ENCODE measurements at places on chromosomes 4 and X.
A peak's percentile ranks its signal among the peaks of the same experiment; 100 is the strongest.

DNA sequence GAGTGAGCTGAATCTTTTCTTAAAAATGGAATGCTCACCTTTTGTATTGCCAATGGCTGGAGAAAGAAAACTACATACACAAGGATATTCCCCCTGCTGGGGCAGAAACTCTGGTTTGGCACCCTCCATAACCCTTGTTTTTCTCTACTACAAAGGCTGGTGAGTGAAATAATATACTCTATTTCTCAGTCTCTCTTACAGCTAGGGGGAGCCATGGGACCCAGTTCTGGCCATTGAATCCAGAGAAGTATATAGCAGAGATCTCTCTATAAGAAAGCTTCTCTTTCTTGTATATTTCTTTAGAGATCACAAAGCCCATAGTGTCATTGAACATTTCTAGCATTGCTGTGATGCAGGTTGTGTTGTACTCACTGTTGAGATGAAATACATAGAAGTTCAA, 49.8 kb downstream of the SMPX start:
- no peak for DNase-seq

DNA sequence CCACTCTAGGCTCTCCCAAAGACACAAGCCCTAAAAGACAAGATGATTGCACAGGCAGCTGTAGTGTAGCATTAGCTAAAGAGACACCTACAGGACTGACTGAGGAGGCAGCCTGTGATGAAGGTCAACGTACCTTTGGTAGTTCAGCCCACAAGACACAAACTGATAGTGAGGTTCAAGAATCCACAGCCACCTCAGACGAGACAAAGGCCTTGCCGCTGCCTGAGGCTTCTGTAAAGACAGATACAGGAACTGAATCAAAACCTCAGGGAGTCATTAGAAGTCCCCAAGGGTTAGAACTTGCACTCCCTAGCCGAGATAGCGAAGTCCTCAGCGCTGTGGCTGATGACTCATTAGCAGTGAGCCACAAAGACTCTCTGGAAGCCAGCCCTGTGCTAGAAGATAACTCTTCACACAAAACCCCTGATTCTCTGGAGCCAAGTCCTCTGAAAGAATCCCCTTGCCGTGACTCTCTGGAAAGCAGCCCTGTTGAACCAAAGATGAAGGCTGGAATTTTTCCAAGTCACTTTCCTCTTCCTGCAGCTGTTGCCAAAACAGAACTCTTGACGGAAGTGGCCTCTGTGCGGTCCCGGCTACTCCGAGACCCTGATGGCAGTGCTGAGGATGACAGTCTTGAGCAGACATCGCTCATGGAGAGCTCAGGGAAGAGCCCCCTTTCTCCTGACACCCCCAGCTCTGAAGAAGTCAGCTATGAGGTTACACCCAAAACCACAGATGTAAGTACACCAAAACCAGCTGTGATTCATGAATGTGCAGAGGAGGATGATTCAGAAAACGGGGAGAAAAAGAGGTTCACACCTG, 306.3 kb downstream of the ANK2 start:
- DNase-seq: peak; percentile 10

DNA sequence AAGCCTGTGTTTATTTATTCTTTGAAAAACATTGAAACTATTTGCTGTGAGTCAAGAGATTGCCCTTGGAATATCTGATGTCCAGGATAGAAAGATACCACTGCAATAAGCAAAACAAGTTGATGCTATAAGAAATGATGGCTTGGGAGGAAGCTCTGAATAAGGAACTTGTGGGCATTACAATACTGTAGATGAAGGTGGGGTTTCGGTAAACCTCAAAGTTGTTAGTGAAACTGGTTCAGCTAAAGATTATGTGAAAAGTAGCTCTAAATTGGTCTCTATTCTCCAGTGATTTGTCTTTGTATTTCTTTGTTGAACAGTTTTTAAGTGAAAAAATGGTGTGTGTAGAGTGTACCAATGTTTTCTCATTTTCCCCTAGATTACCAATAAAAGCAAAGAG, 128.7 kb downstream of the AKAP4 start:
- DNase-seq: no peak

DNA sequence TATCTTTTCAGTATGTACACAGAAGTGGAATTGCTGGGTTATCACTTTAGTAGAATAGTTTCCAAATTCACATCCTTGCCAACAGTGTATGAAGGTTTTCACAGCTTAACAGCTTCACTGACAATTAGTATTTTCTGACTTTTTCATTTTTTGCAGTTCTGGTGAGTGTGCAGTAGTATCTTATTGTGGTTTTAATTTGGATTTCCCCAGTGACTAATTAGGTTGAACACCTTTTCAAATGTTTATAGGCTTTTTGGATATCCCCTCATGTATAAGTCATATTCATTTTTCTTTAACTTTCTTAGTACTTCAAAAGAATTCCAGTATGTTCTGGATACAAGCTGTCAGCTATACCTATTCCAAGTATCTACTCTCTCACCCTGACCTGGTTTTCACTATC, 37.1 kb downstream of the BRCC3 start:
- DNase-seq: no peak

DNA sequence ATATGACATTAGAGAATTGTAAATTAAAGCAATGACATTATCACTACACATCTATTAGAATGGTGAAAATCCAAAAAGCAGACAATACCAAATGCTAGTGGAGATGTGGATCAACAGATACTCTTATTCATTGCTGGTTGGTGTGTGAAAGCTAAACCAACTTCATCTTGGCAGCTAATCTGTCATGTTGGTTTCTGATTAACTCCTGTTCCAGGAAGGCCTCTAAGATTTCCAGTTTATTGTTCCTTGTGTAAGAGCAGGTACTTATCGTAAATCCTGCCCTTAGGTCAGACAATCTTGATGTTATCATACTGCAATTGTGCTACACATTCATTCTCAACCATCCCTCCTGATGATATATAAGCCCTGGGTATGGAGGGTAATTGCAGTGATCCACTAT, 809.0 kb upstream of the DIAPH2 start:
- no peak for DNase-seq

GRCh38 chr4:185019456-185020292, 1.4 kb downstream of the HELT start:
- DNase-seq: no peak

DNA sequence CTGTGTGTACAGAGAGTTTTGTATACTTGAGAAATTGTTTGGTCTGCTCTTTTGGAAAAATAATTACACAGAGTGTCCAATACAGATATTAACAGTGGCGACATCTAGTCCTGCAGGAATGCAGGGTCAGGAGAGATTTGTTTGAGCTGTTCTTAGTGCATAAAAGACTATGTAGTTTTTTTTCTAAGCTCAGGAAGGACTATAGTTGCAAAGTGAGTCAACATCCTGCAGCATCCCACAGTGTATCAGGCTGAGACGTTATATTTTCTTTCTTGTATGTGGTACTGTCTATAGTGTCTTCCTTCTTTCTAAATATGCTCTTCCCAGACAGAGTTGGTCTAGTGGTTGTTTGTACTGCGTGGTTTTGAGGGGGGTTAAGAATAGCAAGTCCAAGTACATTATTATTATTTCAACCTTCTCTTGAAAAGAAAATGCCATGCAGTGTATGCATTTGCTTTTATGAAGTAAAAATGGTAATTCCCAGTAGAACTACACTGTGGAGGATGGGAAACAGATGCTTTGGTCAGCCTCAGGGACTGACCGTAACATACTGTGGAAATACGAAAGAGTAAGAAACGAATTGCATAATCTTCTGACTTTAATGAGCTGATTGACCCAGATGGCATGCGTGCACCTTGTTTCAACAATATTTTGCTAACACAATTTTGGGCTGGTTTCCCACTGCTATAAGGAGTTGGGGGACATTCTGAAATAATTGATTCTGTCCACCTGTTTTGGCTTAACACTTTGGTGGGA, 67.4 kb downstream of the DMP1 start:
- no peak for DNase-seq

- DNase-seq: no peak
Measured at GRCh38 chr4:88277711-88278225, 6.6 kb downstream of the PPM1K start.

DNA sequence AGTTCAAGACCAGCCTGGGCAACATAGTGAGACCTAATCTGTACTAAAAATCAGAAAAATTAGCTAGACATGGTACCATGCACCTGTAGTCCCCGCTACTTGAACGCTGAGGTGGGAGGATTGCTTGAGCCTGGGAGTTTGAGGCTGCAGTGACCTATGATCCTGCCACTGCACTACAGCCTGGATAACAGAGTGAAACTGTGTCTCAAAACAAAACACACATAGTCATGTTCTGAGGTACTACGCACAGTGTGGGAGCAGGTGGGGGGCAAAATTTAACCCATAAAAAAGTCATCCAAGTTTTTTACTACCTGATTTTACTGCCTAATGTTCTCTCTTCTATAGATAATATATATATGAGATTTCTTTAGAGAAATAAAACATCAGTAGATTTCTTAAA, 28.4 kb downstream of the HSPA4L start:
- no peak for DNase-seq

DNA sequence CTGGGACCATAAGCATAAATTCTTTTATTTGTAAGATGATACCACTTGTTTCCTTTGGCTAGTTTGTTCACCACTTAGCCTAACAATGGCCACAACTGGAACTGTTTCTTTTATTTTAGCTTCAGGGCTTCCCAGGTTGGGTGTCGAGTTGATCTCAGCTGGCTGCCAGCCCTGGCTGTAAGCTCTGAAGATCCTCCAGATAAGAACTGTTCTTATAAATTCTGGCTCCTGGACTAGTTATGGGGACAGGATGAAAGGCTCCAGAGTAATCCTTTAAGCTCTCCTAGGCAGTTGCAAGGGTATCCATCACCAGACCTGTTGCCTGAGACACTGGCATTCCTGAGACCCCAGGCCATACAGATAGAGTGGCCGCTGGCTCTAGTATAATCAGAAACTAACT, 129.4 kb upstream of the ACSL4 start:
- DNase-seq: no peak

GRCh38 chrX:10047631-10048030, 80.5 kb downstream of the CLDN34 start:
- DNase-seq: no peak

DNA sequence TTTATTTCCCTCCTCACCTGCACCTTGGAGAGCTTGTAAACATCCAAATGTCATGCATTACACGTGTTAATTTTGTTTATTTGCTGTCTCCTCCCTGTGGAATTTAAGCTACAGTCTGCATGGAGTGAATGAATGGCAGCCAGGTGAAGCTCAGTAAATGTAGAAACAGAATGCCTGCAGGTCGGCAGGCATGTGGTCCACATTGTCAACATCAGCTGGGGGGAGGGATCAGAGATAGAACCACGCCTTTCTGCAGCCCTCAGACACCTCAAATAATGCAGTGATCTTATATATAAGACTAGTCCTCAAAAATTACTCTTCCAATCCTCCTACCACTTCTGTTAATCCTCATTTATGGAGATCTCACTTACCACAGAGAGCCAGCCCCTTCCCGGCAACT, 131.2 kb upstream of the KIT start:
- DNase-seq: no peak

- no peak for DNase-seq
Measured at GRCh38 chrX:41382714-41383645, 49.0 kb downstream of the DDX3X start.

- no peak for DNase-seq
Measured at GRCh38 chrX:132409780-132410556, 78.9 kb downstream of the MBNL3 start.

- DNase-seq: no peak
Measured at GRCh38 chrX:120021927-120022326, 55.6 kb downstream of the RHOXF2B start.

DNA sequence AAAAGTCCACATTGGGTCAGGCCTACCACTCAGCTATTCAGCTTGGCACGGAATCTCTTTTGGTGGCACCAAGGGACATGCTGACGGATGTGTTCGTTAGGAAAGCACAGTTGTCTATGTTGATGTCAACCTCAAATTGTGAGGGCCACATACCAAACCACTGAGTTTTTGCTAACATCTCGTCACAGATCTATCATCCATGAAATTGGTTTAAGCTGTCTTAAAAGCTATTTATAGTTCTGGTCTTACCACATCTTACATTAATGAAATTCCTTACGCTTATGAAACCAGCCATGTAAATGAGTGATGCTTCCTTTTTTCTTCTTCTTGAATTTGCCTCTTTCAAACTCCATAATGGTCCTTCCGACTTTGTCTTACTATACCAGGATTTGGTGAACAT, 101.5 kb downstream of the MGST2 start:
- no peak for DNase-seq

- DNase-seq: no peak
Measured at GRCh38 chrX:152528193-152528592, 77.1 kb upstream of the GABRA3 start.

DNA sequence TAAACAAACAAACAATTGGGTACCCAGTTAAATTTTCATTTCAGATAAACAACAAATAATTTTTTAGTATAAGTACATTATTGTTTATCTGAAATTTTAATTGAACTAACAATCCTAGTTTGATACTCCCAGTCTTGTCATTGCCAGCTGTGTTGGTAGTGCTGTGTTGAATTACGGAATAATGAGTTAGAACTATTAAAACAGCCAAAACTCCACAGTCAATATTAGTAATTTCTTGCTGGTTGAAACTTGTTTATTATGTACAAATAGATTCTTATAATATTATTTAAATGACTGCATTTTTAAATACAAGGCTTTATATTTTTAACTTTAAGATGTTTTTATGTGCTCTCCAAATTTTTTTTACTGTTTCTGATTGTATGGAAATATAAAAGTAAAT, 2.9 kb downstream of the CXCL8 start:
- no peak for DNase-seq

- DNase-seq: no peak
Measured at GRCh38 chr4:167129146-167129545, 105.1 kb downstream of the SPOCK3 start.

DNA sequence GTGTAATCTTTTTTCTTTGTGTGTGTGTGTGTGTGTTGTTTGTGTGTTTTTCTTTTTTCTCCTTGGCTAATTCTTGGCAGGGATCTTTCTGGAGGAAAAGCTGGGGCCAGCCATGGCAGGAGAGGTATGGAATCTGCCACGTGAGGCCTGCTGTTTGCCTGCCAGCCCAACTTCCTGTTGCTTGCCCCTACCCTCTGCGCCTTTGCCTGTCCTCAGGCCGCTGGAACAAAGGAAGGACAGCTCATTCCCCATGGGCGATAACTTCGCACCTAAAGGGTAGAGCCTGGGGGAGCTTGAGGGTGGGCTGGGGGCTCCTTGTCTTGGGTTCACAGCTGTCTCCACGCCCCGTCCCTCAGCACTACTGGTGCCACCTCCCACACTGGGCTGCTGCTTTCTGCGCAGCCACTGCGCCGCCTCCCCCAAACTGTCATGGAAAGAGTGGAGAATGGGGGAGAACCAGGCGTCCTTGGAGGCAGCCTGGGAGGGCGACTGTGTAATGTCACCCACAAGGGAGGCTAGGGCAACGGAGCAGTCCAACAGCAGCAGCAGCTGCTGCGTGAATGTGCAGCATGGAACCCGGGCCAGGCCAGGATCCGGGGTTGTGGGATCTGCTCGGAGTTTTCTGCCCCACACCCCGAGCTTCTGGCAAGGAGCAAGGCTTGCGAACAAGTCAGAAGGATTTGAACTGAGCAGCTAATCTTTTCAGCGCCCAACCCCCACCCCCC, 12.3 kb upstream of the YIPF7 start:
- no peak for DNase-seq

All from activated naive CD4-positive, alpha-beta T cell (primary cell).